Lower lobe of right lung (tissue), 2 donors: ENCODE measurements at places on chromosomes 13 and 19. TPM values are rescaled to one million over a fixed set of nuclear protein-coding genes. Genes with fewer than 3 reads are reported as not detected.
A peak's percentile ranks its signal among the peaks of the same experiment; 100 is the strongest.

- H3K4me1 ChIP-seq, result no peaks in the 10 kb centered on the region
- no peaks in the 10 kb centered on the region for H3K27me3 ChIP-seq
- DNase-seq, result no peak
- no peaks in the 10 kb centered on the region for H3K36me3 ChIP-seq
- H3K4me3 ChIP-seq, result no peak overlapping the region
These were observed 313.4 kb upstream of the TMTC4 start for GRCh38 chr13:100987948-100988347.

GRCh38 chr13:27858046-27858445, 61.8 kb upstream of the PDX1 start:
- H3K4me3 ChIP-seq, result no peak overlapping the region
- H3K27me3 ChIP-seq, result peaks cover 47% of the 10 kb centered on the region
- no peaks in the 10 kb centered on the region for H3K36me3 ChIP-seq
- no peaks in the 10 kb centered on the region for H3K4me1 ChIP-seq
- DNase-seq, result no peak

GRCh38 chr19:13097033-13097462, 5.6 kb downstream of the LYL1 start:
- peak overlapping the region; percentile 96 for H3K27ac ChIP-seq
- peaks cover 24% of the 10 kb centered on the region for H3K36me3 ChIP-seq
- peaks cover 91% of the 10 kb centered on the region for H3K4me1 ChIP-seq
- H3K4me3 ChIP-seq, result peak overlapping the region; percentile 57
- no peaks in the 10 kb centered on the region for H3K27me3 ChIP-seq

DCLK1 gene
- total RNA-seq, result 10.4 TPM
